ENCODE measurements at places on chromosomes 2 and 18. TPM values are rescaled to one million over a fixed set of nuclear protein-coding genes. Genes with fewer than 3 reads are reported as not detected.

GRCh38 chr2:130823886-130824491 is 12.7 kb upstream of the ARHGEF4 start:
- no peak for DNase-seq

- DNase-seq: no peak
Measured at GRCh38 chr2:12978066-12978835, 261.5 kb downstream of the TRIB2 start.

DNA sequence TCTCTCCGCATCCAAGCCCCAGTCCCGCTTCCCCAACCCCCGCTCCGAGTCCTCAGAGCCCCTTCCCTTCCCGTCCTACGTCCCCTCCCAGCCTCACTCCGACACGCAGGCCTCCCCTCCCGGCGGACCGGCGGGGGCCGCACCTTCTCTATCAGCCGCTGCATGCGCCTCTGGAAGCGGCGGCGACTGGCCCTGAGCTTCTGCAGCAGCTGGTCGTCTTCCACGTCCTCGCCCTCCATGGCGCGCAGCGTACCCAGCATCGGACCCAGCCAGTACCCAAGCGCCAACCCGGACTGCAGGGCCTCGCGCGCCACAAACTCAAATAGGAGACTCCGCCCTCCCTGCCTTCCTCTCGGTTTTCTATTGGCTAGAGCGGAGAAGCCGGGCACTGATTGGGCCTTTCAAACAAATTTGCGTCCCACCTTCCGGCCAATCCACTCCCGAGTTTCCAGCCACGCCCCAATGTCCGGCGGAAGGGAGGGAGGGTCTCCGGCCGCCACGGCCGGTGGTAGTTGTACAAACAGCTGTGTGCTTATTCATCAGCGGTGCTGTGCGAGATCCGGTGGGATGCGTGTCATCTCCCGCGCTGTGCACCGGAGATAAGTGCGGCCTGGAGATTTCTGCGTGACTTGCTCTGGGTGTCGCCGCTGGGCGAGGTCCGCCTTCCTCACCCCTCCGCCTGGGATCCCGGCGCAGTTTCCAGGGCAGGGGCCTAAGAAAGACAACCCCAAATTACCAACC is at the start of gene HJURP:
TSS of gene HJURP (minus strand) at position 295 of the 741 bp plus-strand sequence. CDS start at position 260, 35 bp downstream.
- DNase-seq: peak; percentile 98

DNA sequence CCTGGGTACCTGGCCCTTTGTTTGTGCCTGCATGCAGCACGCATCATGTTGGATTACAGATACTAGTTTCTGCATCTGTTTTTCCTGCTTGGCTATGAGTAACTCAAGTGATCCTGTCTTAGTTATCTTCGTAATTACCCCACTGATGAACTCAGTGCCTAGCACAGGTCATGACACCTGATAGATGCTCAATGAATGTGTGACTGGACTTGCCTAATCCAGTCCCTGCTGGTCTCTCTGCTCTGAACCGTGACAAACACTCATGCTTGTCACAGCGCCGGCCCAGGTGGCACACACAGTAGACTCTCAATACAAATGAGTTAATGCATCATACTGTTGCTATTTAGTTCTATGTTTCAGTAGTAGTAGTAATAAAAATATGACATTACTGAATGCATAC is 31.2 kb upstream of the NTSR2 start:
- no peak for DNase-seq

The PDK1 gene
- 8.4 TPM for total RNA-seq

DNA sequence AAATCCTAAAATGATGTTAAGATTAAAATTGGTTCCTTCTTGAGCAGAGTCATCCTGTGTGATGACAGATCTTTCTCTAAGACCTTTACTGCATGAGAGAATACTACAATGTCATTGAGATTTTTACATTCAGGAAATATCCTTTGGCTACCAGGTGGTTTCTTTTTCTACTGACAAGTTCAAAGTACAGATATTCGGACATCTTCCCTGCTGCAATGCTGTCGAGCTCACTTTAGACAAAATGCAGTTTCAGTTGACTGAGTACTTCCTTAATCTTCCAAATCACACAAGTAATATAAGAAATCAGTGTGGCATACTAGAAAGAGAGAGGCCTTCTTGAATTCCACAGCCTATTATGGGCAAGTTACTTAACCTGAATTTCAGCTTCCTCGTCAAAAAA is 207.9 kb upstream of the ACVR2A start:
- no peak for DNase-seq

- DNase-seq: no peak
Measured at GRCh38 chr2:197425550-197425949, 9.3 kb downstream of the SF3B1 start.

GRCh38 chr18:32769586-32770053 is 3.2 kb downstream of the KLHL14 start:
- no peak for DNase-seq

DNA sequence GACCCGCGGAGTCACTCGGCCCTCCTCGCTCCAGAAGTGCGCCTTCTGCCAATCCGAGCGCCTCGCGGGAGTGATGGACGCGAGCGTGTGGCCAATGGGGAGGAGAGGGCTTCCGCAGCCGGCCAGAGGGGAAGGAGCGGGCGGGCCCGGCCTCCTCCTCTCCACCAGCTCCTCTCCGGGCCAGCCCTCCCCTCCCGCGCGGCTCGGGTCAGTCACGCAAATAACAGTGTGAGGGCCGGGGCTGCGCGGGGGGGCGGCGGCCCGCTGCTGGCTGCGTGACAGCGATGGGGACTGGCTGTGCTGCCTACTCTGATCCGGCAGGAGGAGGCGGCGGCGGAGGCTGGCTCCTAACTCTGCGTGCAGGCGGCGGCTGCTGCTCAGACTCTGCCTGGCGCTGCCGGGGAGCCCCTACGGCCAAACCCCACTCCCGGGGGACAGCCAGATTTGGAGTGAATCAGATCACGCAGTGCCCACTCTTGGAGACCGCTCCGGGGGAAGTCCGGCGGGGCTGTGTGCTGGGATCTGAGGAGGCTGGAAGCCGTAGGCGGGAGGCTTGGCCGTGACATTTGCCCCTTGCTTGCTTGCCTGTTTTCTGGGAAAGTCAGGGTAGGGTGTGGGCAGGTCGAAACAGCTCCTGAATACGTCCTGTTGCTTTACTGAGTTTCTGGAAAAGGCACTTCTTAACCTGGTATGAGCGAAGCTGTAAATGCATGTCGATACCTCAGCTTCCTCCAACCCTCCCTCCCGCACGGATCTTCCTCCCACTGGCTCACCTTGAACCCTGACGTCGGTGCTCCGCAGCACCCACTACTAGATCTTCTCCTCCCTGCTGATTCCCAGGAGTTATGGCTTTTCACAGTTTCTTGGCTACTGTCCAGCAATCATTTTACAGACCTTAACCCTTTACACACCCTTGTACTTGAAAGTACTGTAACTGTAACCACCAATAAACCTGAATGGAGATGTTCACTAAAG is 97.9 kb upstream of the SERTAD2 start:
- DNase-seq: peak; percentile 99

The PCARE gene
- total RNA-seq: not detected

- no peak for DNase-seq
Measured at GRCh38 chr18:22678486-22678885, 254.6 kb upstream of the RBBP8 start.

GRCh38 chr2:197599285-197599965 is 76.0 kb downstream of the RFTN2 start:
- DNase-seq: no peak

GRCh38 chr2:7905756-7906155 is 776.1 kb upstream of the ID2 start:
- DNase-seq: no peak

The ZSWIM2 gene
- not detected for total RNA-seq

DNA sequence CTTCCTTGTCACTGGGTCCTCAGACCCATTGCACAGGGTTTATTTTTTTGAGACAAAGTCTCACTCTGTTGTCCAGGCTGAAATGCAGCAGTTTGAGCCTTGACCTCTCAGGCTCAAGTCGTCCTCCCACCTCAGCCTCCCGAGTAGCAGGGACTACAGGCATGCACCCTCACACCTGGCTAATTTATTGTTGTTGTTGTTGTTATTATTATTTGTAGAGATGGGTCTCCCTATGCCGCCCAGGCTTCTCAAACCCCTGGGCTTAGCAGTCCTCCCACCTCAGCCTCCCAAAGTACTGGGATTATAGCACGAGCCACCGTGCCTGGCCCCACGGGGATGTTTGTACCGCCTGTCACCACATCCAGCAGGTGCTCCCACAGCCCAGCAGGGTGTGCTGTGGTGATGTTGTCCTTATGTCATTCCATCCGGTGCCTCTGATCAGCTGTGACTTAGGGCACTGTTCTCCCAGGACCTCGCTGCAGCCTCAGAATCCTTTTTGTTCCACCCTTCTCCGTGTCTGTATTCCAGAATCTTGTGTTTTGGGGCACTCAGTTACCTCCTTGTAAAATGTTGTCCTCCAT is 182.3 kb downstream of the INO80D start:
- no peak for DNase-seq

The KYNU gene
- total RNA-seq: not detected

DNA sequence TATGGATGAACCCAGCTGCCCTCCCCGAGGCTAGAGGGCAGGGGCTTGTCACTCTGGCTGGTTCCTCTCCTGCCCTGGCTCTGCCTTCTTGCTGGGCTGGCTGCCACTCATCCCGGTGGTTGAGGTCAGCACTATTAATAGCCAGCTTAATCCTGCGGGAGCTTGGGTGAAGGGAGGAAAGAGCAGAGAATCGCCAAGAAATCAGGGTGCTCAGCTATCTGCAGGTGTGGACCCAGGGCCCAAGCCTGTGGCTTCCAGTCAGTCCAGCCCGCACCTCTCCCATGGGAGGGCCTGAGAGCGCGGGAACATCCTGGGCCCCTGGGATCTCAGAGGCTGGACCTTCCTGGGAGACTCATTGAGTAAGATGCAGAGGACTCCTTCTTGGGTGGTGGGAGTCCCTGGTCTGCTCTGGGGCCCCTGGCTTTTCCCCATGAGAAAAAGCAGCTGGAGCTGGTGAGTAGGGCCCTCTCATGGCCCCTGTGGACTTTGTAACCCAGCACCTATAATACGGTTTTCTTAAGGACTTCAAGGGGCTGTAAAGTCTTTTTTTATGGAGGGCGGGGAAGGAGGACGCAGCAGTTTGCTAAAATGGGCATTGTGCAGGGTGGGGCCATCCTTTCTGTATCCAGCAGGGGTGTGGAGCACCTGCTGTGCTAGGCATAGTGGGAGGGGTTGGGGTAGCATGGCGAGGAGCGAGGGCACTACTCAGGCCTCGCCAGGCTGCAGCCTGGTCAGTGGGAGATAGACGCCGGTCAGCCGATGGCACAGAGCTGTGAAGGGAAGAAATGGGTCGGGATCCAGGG is 27.4 kb upstream of the CNNM3 start:
- DNase-seq: no peak

DNA sequence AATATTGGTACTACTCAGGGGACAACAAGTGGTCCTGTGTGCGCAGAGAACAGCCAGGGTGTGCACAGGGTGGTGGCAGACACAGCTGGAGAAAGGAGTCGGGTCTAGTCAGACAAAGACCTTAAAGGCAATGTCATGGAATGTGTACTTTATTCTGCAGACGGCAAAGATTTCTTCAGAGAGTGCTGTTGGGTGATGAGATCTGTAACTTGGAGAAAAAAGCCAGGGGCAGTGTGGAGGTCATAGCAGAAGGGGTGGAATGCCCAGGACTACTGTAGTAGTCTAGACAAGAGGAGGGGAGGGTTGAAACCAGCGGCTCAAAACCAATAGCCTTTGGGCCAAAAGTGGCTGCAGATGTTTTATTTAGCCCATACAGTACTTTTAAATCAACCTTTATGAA is 121.3 kb upstream of the ZFP36L2 start:
- DNase-seq: no peak

DNA sequence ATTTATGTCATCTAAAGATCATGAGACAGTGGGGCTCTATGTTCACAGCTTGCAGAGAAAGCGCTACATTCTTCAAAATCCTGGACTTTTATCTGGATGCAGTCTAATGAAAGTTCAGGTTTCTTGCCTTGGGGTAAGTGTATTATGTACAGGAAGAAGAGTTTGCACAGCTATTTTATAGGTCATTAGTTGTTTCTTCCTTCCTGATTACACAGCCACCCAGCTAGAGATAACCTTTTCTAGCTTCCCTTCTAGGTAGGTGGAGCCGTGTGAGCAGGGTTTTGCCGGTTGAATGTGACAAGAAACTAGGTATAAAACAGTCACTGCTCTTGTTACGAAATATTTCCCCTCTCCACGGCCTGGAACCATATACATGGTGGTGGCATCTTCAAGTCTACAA is 800.8 kb upstream of the SOX11 start:
- DNase-seq: no peak

GRCh38 chr2:160568856-160569255 is 75.2 kb upstream of the RBMS1 start:
- DNase-seq: no peak

GRCh38 chr2:207787017-207787416 is 17.3 kb upstream of the FZD5 start:
- DNase-seq: no peak

The KLHL41 gene
- not detected for total RNA-seq

All from SJSA1 (cell line).